AG04450 (cell line): ENCODE measurements at places on chromosomes 16 and 17.

DNA sequence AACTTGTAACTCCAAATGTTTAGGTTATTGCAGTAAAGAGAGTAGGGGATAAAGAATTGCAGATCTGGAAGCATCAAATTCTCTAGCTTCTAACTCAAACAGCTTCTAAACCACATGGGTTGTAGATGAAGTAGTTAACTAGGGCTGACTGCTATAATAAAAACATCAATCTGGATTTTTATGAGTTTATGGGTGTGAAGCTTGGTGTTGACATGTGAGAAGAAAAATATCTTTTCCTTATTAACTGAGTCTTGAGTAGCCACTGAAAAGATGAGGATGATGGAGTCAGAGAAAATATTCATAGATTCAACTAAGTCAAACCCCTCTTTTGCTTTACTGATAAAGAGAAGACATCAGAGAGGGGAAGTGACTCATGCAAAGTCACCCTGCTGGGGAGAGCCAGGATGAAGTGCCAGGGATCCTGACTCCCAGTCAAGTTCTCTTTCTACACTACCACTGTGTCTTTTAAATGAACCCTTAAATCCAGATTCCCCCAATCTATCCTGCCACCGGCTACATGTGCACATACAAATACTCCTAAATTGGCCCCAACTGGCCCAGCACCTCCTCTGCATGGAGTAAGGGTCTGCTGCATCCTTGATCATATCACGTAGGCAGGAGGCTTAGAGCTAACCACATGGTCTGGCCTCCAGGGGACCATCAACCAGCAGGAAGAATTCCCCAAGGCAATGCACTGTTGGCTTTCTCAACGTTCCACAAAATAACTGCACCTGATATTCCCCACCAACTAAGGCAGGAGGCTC lies 264.0 kb upstream of the CCL2 start:
- DNase-seq, result no peak

- DNase-seq, result no peak
Measured at GRCh38 chr16:84885342-84885910, 65.6 kb downstream of the CRISPLD2 start.

GRCh38 chr17:45302649-45303173 lies 14.1 kb downstream of the MAP3K14 start:
- DNase-seq, result no peak

- DNase-seq, result no peak
Measured at GRCh38 chr17:45688353-45688752, 95.8 kb upstream of the CRHR1 start.

DNA sequence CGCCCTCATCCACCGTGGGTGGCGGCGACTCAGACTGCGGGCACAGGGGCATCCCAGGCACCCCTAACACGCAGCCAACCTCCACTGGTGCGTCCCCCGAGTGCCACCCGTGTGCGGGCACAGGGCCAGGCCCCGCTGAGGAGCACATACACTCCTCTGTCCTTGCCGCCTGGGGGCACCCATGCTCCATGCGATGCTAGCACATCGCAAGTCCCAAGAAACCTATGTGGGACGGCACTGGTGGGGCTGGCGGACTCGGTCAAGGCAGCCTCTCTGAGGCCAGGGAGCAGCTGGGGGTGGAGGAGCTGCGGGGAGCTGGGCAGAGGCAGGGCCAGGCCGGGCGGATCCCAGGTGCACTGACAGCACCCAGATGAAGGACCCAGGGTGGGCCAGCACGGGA lies 4.0 kb downstream of the ZNF598 start:
- DNase-seq, result no peak

DNA sequence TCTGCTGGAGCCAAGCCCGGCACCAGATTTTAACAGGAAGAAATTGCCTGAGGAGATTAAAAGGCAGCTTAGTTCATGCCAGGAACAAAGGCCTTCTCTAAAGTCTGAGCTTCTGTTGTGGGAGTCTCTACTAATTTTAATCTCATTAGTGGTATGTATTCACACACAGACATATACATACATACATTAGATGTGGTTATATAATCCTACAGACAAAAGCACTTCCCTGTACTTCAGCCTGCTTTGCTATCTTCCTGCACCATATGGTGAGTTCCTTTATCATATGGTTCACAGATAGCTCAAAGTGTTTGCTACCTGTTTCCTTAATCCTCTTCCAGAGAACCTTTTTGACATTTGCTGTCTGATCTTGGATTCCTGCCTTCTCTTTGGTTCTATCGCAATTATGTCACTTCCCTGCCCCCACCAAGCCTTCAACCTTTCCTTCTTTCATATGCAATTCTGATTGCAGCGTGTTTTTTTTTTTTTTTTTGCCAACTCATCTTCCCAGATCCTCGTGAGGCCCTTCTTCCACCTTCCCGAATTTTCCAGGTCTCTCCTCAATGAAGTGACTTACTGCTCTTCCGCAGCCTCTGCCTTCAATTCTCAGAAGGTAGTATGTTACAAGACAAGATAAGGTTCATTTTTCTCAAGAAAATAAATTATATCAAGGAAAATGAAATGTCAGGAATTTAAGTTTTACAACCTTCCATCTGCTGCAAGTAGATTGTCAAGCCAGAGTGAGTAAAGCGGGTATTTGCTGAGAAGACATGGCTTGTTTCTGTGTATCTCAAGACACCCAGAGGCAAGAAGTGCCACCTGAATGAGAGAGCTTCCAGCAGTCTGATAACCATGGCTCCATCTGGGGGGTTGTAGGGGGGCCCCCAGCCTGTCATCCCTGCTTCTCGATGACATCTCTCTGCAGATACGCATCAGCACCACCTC lies 120.2 kb upstream of the CACNG3 start:
- no peak for DNase-seq

- no peak for DNase-seq
Measured at GRCh38 chr17:68592682-68593641, 8.2 kb downstream of the FAM20A start.

- DNase-seq, result peak; percentile 50
Measured at GRCh38 chr16:70476272-70477020, 22.1 kb downstream of the FCSK start.

DNA sequence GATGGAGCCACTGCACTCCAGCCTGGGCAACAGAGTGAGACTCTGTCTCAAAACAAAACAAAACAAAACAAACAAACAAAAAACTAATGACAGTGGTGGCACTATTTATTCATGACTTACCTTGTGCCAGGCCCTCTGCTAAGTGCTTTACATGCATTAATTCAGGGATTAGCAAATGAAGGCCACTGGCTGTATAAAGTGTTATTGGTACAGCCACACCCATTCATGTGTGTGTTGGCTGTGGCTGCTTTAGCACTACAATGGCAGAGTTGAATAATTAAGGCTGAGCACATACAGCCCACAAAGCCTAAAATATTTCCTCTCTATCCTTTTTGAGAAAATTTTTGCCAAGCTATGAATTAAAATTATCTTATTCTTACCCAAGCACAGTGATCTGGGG lies 531.8 kb upstream of the CDH5 start:
- no peak for DNase-seq

GRCh38 chr16:19872935-19873334 lies 11.7 kb downstream of the GPRC5B start:
- no peak for DNase-seq

DNA sequence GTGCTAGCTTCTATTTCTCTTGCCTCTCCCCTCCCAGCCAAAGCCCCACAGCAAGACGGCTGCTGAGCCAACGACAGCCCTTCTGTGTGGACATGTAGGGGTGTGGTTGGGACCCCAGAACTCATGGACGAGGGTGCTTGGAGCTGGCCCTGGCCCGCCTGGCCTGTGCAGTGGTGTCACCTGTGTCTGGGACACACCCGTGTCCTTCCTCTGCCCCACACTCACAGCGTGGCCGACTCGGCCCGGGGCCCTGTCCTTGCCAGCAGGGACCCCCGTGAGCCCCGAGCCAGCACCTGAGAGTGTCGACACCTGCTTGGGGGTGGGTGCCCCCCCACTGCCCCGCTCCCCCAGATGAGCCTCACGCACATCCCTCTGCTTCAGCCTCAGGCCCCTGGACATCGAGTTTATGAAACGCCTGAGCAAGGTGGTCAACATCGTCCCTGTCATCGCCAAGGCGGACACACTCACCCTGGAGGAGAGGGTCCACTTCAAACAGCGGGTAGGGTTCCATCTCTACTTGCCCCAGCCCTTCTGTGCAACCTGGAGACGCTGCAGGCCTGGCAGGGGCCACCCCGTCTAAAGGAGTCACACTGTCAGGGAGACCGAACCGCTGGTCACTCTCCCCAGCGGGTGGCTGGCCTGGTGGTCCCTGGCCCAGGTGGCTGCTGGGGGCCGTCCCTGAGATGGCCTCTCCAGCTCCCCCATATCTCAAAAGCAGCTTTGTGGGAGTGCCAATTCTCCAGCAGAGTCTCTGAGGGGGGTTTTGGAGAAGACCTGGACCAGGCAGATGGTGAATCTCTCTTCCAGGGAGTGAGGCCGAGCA lies 349.8 kb downstream of the SEC14L1 start:
- no peak for DNase-seq

GRCh38 chr17:49995055-49995738 lies at the start of gene DLX3:
TSS of gene DLX3 (minus strand) at chr17:49995224. CDS start at chr17:49994998, 226 bp downstream.
- DNase-seq, result no peak

GRCh38 chr16:65936096-65936495 lies 430.4 kb upstream of the CDH5 start:
- DNase-seq, result peak; percentile 13

GRCh38 chr17:8643855-8644506 lies 13.5 kb upstream of the MYH10 start:
- DNase-seq, result no peak

DNA sequence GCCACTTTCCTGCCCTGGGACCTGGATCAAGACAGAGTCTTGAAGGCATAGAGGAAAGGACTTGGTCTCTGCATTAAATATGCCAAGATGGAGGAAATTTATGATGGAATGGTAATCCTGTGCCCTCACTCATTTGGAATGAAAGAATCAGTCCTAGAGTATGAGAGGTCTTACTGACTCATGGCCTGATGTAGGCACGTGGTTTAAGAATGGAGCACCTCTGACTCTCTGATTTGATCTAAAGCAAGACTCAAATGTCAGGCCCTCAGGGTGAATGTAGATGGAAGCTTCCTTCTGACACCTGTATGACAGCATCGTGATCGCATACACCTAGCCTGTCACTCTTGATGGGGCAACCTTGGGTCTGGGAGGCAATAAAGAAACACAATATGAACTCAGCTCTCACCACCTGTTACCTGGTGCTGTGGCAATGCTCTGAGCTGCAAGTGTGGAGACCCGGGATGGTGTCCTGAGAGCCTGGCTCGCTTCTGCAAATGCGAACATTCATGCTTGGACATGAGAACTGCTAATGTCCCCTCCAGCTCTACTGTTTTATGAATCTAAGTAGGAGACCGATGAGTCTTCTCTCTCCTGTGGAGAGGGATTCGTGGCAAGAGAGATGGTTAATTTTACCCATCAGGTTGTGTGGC lies 229.9 kb downstream of the ABCC12 start:
- no peak for DNase-seq

- no peak for DNase-seq
Measured at GRCh38 chr16:49748322-49748721, 107.6 kb downstream of the ZNF423 start.

DNA sequence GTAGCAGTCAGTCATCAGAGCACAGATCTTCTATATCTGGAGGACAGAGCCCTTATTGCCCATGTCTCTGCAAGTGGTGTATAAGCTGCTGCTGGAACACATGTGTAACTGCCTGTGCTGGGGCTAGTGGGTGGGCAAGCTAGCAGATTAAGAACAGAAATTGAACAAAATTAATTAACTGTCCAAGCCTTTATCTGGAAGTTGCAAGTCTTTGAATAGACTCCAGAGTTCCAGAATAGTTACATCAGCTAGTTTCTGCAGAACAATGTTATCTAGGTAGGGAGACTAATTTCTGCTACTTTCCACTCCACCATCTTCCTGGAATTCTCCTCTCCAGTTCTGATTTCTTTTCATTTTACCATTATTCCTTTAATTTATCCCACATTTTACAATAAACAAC lies 287.3 kb downstream of the ZFHX3 start:
- no peak for DNase-seq

- DNase-seq, result no peak
Measured at GRCh38 chr16:77548766-77549165, 113.9 kb upstream of the ADAMTS18 start.

GRCh38 chr17:13947499-13947898 lies 121.8 kb upstream of the COX10 start:
- no peak for DNase-seq

- no peak for DNase-seq
Measured at GRCh38 chr17:20095336-20096080, 86.3 kb downstream of the SPECC1 start.

GRCh38 chr17:80743181-80743771 lies 198.6 kb downstream of the RPTOR start:
- no peak for DNase-seq

- no peak for DNase-seq
Measured at GRCh38 chr17:56838687-56839086, 4.7 kb downstream of the DGKE start.

DNA sequence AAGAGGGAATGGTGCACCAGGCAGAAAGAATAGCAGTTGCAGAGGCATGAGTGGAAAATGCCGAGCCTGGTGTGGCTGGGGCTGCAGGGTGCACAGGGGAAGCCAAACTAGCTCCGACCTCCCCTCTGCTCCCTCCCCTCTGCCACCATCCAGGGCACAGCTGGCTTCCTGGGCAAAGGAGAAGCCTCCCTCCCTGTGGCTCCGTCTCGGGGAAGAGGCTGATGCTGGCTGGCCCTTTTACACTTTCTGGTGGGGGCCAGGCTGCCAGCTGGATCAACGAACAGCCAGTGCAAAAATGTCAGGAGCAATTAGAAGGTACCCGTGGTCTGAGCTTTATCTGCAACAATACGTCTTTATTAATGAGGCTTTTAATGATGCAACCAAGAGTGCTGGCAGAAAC lies 37.1 kb upstream of the KCNJ12 start:
- no peak for DNase-seq

GRCh38 chr17:38333635-38334295 lies 10.0 kb downstream of the GPR179 start:
- no peak for DNase-seq

- DNase-seq, result no peak
Measured at GRCh38 chr17:45200701-45201100, 21.0 kb upstream of the FMNL1 start.

DNA sequence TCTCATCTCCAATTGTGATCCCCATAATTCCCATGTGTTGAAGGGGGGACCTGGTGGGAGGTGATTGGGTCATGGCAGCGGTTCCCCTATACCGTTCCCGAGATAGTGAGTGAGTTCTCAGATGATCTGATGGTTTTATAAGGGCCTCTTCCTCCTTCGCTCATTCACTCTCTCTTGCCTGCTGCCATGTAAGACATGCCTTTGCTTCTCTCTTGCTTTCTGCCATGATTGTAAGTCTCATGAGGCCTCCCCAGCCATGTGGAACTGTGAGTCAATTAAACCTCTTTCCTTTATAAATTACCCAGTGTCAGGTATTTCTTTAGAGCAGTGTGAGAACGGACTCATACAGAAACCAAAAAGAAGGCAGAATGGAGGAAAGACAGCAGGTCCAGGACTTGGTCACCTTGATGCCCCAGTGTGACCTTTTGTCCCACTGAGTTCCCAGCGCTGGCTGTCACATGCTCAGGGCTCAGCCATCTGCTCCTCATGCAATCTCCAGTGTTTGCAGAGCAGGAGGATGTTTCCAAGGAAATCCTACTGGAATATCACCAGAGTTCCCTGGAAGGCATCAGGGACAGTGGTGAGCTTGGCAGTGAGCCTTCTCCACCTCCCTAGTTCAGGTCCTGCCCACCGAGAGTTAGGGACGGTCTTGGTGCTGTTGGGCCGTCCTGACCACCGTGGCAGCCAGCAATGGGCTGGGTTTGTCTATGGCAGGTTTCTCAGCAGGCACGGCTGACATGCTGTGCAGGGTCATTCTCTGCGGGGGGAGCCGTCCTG lies 96.7 kb downstream of the SEC14L1 start:
- no peak for DNase-seq
